ENCODE measurements at places on chromosomes 4 and X.

DNA sequence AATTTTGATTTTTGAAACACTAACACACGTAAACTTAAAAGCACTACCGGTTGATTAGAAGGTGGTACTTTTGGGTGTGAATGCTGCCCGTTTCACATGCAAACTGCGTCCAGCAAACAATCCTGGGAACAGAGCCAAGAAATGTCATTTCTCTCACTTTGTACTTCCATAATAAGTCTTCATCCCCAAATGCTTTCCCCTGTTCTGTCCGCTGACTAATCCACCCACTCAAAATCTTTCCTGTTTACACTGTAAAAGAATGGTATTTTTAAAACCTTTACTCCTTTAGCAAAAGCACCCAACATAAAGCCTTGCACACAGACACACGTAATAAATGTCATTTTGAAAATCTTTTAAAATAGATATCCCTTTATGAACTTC lies 39.1 kb upstream of the PDLIM5 start:
- no peak for ATAC-seq

DNA sequence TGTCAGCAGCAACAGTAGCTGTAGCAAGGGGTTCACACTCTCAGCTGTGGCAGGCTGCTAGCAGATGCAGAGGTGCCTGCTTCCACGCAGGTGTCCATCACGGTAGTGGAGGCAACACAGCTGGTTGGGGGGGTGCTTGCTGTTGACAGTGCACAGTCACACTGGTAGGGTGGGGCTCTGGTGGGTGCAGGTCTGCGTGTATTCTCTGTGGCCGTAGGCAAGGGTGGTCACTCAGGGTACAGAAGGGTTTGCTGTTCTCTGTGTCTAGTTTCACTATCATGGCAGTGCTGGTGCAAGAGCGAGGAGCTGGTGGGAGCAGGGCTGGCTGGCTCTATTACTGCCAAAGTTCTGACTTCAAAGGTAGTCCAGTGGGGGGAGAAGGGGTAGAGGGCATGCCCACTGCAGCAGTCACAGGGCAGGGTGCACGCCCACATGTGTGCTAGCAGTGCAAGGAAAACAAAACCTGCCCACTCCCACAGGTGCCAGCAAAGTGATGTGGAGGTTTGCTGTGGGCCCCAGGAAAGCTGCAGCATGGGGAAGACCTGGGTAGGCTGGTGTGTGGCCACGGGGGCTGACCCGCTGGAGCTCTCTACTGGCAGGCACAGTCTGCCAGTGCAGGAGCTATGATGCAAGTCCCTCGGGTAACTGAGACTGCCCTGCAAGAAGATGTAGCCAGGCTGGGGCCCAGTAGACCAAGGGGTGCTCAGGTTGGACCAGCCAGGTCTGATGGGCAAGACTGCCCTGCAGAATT lies 21.6 kb upstream of the WDR17 start:
- peak; percentile 28 for ATAC-seq

DNA sequence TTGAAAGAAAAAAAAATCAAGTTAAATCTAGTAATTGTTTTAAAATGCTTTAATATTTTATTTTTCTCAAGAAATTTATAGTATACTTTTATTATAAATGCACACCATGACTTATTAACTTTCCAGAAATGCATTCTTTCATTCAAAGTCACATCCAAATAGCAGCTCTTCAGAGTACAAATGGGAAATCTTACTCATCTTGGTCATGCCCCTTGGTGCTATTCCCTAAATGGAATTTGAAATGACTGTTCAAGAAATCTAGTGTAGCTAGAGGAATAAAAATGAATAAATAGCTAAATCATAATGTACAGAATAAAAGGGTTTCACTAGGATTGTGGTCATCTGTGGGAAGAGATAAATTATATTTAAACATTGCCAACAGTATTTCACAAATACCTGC lies 1139.7 kb downstream of the PCDH18 start:
- ATAC-seq, result no peak

GRCh38 chr4:1554876-1555265 lies 129.2 kb downstream of the FAM53A start:
- ATAC-seq, result no peak

GRCh38 chr4:107432451-107432850 lies 287.6 kb downstream of the PAPSS1 start:
- ATAC-seq, result no peak

GRCh38 chr4:4541040-4541631 lies 712 bp downstream of the STX18 start:
- ATAC-seq, result peak; percentile 27

- ATAC-seq, result no peak
These were observed 29.1 kb downstream of the ARHGEF9 start for GRCh38 chrX:63755892-63756291.

DNA sequence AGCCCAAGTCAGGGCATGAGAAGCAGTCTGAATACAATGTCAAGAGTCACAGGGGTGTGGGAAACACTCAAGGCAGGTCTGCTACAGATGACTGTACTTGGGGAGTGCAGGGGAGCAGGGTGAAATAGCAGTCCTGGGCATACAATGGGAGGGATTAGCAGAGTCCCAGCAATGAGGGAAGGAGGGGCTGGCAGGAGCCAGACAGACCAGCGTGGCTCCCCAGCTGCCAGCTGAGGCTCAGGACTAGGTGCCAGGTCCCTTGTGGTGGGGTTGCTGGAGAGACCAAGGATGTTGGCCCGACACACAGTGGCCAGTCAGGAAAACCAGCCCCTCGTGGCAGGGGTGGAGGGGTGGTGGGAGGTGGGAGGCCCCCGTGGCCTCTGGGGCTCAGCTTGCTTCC lies 86.6 kb downstream of the RTL5 start:
- ATAC-seq, result no peak

- ATAC-seq, result no peak
These were observed 420.5 kb downstream of the TLL1 start for GRCh38 chr4:166293556-166293955.

GRCh38 chr4:184424993-184425758 lies 49.2 kb downstream of the IRF2 start:
- ATAC-seq, result peak; percentile 23

DNA sequence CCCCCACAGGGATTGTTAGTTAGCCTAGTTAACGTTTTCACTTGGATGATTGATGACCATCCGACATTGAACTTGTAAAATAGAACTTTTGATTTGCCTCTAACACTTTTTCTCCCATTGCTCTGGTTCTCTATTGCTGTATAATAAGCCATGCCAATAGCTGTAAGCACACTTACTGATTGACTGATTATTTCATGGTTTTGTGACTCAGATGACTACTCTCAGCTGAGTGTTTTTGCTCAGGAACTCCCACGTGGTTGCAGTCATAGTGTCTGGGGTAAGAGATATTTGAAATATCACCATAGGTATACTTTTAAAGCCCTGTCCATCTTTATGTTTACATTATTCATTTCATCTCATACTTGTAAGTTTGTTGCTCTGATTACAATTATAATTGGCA lies 1285.5 kb downstream of the STIM2 start:
- ATAC-seq, result no peak

DNA sequence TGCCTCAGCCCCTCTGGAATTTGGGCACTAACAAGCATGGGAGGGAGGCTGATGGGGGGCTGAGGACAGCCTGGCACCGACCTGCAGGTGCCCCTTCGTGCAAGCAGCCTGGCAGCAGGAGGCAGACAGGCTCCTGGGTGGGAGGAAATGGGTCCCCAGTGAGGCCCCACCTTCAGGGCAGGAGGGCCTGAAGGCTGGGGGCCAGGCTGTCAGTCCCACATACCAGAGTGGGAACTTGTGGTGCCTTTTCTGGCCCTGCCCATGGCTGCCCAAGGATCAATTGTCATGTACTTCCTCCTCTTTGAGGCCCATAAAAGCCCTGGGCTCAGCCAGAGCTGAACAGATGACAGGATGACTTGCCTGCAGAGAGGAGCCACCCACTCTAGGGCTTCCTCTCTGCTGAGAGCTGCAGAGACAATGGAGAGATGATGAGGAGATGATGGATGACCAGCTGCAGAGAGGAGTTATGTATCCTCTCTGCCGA lies 141.0 kb downstream of the PDHA2 start:
- ATAC-seq, result no peak

- ATAC-seq, result no peak
These were observed 62.4 kb upstream of the WDFY3 start for GRCh38 chr4:85028910-85029309.

- no peak for ATAC-seq
These were observed 94.5 kb upstream of the IL13RA1 start for GRCh38 chrX:118632862-118633261.

GRCh38 chr4:179941911-179942310 lies 2301.3 kb upstream of the TENM3 start:
- no peak for ATAC-seq

- ATAC-seq, result no peak
These were observed 3.1 kb downstream of the BMP2K start for GRCh38 chr4:78779280-78779679.

GRCh38 chrX:13223868-13224567 lies 95.8 kb downstream of the ATXN3L start:
- peak; percentile 85 for ATAC-seq

- no peak for ATAC-seq
These were observed 49.3 kb downstream of the SGMS2 start for GRCh38 chr4:107874024-107874423.

DNA sequence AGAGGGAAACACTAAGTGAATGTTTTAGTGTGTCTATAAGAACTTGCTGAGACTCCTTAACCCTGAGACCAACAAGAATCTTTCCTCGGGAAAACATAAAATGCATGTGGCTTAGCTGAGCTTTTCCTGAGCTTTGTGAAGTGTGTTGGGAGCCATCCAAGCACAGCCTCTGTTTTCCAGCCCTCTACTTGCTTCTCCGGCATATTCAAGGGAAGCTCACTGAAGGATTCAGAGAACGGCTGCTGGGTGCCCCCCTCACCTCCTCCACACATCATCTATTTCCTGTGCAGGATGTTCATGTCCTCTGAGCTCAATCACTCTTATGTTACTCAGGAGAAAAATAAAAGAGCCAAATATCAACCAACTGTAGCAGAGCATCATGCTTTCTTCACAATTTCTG lies 492.1 kb downstream of the IL15 start:
- ATAC-seq, result peak; percentile 30

DNA sequence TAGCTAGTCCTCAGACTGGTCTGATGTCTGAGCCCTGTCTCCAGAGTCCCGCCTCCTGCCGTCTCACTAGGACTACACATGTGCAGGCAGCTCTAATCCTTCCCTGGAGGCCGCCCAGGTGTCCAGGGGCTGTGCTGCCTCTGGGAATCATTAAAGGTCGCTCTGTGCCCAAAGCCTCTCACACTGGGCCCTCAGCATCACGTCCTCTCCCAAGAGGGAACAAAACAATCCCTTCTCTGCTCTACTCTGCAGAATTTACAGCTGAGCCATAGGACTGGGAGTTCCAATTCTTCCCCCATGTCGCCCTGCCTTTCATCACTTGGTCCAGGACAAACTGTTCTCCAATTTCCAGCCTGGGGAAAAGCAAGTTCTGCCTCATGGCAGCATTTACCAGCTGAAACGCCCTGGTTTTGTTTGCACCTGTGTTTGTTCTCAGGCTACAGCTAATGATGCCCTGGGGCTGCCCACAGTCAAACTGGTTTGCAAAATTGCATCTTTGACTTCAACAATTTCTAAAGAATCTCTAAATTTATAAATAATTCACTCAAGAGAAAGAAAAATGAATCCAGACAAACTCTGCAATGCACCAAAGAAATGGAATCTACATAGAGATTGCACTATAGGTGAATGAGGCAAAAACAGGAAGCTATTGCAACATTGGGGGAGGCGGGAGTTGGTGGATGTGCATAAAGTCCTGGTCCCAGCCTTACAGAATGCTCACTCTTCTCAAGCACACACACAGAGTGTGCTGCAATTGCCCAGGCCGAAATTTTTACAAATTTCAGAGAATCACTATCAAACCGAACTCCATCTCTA lies 7.2 kb upstream of the MRFAP1 start:
- no peak for ATAC-seq

DNA sequence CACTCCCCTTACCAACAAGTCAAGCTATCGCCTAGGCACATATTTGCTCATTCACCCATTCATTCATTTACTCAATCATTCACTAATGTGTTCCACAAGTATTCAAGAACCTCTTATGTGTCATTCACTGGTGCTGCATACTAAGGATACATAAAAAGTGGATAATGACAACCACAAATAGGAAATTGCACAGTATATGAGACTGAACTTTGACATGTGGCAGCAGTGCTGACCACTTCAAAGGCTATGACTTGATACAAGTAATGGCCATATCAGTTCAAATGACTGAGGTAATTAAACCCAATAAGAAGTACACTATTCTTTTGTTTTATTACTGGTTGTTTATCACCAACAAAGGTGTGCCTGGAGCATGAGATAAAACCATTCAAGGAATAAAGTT lies 282.5 kb downstream of the KLHL13 start:
- no peak for ATAC-seq

GRCh38 chrX:3129256-3129655 lies 88.0 kb downstream of the ARSF start:
- ATAC-seq, result peak; percentile 66

- peak; percentile 13 for ATAC-seq
These were observed 53.8 kb downstream of the APLN start for GRCh38 chrX:129600981-129601424.

GRCh38 chrX:50202539-50202938 lies 1.7 kb upstream of the AKAP4 start:
- no peak for ATAC-seq

DNA sequence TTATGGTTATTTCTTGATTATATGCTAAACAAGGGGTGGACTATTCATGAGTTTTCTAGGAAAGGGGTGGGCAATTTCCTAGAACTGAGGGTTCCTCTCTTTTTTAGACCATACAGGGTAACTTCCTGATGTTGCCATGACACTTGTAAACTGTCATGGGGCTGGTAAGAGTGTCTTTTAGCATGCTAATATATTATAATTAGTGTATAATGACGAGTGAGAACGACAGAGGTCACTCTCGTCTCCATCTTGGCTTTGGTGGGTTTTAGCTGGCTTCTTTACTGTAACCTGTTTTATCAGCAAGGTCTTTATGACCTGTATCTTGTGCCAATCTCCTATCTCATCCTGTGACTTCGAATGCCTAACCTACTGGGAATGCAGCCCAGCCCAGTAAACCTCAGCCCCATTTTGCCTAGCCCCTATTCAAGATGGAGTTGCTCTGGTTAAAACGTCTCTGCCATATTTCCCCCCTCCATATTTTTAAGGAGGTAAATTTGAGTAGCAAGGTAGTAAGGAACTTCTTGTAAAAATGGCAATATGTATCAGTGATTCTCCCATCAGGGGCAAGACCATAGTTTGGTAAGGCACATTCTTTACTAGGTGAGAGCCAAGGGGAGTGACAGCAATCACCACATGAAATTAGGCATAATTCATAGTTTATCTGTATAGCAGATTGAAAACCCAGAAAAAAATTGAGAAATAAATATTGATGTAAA lies 2.6 kb downstream of the CXCL2 start:
- no peak for ATAC-seq

GRCh38 chr4:27913738-27914137 lies 1053.1 kb downstream of the STIM2 start:
- no peak for ATAC-seq

DNA sequence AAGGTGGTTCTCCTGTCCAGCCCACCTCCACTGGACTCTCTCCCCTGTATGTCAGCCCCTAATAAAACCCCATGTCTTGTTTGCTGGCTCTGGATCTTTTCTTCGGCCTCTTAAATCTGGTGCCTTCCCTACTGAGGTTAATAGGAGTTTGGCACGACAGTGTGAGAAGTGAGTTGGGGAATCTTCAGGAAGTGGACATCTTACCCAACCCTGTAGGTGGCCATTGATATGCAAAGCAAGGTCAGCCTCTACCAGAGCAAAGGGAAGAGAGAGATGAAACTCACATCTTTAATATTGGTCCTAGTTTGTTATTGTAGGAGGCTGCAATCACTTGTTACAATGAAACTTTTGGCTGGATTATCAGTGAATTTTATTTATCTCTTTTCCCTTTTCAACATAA lies 111.7 kb downstream of the CHRDL1 start:
- no peak for ATAC-seq

GRCh38 chr4:41525129-41525528 lies 12.8 kb upstream of the LIMCH1 start:
- ATAC-seq, result peak; percentile 77

- peak; percentile 96 for ATAC-seq
These were observed at the start of gene SYNPO2 for GRCh38 chr4:118888666-118889311. Gene SYNPO2 (plus strand): TSS chr4:118888854. CDS start chr4:118889037, 183 bp downstream.

Measured in gastroesophageal sphincter (tissue), 4 donors.